Mammary epithelial cell (primary cell): ENCODE measurements at places on chromosomes 3 and 15. TPM values are rescaled to one million over a fixed set of nuclear protein-coding genes. Genes with fewer than 3 reads are reported as not detected.
A peak's percentile ranks its signal among the peaks of the same experiment; 100 is the strongest.

The IRAK2 gene
- 7.9 TPM for polyA plus RNA-seq

The CPN2 gene
- polyA plus RNA-seq: not detected

The SPRED1 gene
- polyA plus RNA-seq: 6.8 TPM

The FAIM gene
- polyA plus RNA-seq: 4.4 TPM

- peak; percentile 95 for DNase-seq
These were observed 85.6 kb downstream of the NEDD4 start for GRCh38 chr15:55907797-55908196.

GRCh38 chr15:85972805-85973540 is 106.7 kb upstream of the AGBL1 start:
- no peak for DNase-seq

DNA sequence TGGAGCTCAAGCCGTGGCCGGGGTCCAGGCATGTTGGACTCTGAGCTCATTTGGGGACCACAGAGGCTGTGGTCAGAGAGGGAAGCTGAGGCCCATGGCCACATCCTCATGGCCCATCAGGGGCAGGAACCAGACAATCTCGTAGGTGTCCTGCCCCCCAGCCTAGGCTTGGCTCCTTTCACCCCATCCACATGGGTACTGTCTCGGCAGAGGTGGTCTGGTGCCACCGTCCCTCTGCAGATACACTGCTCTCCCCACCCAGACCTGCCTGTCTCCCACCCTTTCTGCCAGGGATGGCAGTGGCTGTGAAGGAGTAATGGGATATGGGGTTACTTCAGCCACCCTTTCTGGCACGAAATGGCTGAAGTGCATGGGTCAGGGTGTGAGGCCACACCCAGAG is 7.9 kb downstream of the PRSS50 start:
- DNase-seq: no peak

- no peak for DNase-seq
These were observed 1710.1 kb downstream of the SI start for GRCh38 chr3:163368168-163368567.

DNA sequence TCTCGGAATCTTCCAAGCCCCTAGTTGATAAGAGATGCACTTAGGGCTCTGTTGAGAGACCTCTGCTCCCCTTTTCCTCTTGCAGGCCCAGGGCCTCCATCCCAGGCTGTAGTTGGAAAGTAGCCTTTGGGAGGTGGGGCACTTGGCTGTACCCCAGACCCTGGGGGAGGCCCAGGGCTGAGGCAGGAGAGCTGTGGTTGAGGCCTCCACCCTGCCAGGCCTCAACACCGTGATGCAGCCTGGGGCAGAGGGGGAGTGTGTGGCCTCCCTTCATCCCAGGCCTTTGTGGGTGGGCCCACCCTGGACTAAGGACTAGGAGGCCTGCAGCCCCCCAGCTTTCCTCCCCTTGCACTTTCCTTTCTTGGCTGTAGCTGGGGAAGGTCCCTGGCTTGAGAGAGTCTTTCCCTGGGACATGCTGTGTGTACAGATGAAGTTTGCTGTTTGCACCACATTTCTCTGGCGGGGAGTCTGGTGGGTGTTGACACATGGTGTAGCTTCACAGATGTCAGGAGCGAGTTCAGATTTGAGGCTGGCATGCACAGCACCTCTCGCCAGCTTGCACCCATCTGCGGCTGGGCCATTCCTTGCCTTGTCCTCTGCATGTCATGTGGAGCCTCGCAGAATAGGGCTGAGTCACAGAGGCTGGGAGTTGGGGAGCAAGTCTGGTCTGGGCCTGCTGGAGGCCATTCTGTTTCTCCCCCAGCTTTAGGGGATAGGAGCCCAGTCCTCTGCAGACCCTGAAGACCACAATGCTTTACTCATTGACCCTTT is 13.7 kb downstream of the PLEKHO2 start:
- peak; percentile 20 for DNase-seq
